ENCODE measurements at places on chromosomes 7 and 10.
A peak's percentile ranks its signal among the peaks of the same experiment; 100 is the strongest.

DNA sequence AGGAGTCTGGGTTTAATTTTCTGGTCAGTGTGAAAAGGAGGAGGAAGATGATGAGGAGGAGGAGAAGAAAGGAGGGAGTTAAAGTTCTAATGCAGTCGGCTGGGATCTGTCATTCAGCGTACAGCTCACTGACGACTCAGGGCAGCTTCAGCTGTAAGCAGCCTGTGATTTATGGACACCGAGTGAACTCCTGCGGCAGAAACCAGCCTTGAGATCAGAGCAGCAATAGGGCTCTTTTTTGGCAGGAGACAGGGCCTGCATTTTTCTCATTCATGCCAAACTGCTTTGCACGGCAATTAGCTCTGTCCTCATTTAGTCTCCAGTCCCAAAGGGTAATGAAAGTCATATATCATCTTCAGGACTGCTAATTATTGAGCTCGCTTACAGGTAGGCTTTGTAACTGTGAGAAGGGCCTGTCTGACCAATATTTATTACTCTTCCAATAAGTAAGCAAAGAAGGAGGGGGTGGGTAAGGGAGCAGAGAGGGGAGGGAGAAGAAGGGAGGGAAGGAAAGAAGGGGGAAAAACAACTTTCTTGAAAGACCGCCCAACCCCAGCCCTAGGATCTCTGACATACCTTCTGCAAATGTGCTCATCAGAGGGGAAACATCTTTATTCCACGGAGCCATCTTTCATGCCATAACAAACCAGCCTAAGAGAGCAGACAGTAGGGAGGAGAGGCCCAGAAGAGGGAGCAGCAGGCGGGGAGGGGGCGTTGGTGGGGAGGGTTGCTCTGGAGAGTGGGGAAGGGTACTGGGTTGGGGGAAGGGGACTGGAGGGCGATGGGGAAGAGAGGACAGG, 48.1 kb upstream of the COMTD1 start:
- peak; percentile 54 for DNase-seq

DNA sequence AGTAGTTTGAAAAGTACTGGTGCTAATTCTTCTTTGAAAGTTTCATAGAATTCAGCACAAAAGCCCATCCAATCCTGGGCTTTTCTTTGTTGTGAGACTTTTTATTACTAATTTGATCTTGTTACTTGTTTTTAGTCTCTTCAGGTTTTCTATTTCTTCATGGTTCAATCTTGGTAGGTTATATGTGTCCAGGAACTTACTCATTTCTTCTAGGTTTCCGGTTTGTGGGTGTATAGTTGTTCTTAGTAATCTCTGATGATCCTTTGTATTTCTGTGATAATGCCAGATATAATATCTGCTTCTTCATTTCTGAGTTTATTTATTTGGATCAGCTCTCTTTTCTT, 147.5 kb downstream of the RTKN2 start:
- DNase-seq: no peak

DNA sequence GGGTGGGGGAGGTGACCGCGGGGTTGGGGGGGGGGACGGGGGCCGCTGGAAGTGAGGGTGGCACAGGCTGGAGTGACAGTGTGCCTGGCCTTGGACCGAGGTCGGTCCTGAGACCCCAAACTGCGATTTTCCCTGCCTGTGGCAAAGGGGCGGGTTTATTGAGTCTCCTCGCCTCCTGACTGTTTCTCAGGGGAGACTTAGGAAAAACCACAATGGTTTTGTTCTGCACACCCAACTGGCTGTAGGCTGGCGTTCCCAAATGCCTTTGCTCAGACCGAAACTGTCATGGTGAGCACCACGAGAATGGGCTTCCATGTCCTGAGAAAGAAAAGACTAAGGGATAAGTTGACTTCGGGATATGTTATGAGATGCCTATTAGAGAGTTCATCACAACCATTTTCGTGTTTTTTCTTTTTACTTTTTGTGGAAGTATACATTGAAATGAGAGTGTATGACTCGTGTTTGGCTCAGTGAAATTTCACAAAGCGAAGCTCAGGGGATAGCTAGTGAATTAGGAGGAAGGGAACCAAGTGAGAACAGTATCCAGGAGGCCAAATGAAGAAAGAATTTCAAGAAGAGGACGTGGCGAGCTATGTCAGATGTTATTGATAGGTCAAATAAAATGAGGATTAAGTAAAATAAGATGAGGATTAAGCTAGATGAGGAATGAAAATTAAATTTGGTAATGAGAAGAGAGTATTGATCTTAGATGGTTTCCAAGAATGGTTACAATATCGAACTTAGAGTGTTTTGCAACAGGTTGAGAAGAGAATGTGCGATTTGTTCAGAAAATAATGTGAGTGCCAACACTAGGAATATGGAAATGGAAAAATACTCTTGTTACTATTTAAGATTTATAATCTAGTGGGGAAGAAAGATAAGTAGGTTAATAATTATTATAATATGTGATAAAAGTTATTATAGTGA, 918 bp downstream of the NET1 start:
- peak; percentile 65 for DNase-seq

- DNase-seq: no peak
These were observed 26.6 kb downstream of the PRKAR2B start for GRCh38 chr7:107071129-107071528.

GRCh38 chr10:103555712-103556111, 62.2 kb downstream of the NEURL1 start:
- no peak for DNase-seq

Data from foreskin keratinocyte (primary cell).